ENCODE measurements at places on chromosomes 7 and 10.

DNA sequence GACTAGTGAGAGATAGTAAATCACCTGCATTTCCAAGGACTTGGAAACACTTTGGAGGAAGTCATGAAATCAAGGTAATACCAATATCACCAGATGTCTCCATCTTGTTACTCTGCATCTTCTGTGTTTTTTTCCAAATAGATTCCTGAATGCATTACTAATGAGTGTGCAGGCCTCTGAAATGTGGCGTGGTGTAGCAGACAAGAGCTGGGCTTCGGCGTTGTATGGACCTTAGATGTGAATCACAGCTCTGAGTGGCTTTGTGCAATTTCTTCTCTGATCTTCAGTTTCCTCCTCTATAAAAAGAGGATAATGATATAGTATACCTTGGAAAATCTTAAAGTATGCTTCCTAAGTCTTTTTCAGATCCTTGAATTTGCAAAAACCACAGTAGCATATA is 9.6 kb upstream of the MYPN start:
- no peak for DNase-seq

- no peak for DNase-seq
Observed at GRCh38 chr10:27717224-27717623, 28.4 kb downstream of the MKX start.

DNA sequence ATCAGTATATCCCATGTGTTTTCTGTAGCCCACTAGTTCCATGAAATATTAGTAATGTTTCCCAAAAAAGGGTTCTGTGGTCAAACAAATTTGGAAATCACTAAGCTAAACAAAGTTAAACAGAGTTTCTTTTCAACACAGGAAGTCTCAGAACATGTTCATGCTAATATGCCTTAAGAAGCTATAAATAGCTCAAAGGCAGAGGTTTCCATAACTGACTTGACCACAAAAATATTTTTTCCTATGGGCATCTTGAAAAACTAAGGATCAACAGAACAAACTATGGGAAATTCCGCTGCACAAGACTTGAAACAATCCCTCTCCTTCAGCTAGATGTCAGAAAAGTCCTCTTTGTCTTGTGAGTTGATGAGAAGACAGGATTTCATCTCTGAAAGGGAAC is 59.7 kb downstream of the SEM1 start:
- DNase-seq, result no peak

GRCh38 chr10:3105166-3105565 is 37.8 kb downstream of the PFKP start:
- no peak for DNase-seq

DNA sequence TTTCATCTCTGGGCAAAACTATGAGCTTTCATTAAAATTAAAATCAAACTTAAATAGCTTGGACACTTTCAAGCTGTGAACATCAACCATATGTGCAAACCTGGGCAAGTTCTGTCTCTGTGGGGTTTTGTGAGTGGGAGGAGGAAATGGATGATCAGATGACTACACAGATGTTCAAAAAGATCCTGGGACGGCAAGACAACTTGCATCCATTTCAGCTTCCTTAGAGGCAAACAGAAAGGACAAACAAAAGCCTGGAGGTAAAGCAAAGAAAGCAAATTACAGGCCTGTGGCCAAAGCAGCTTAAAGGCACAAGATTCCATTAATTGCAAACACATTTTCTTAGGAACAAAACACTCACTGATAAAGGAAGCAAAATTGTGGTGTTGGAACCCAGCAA is 222.2 kb downstream of the NEBL start:
- DNase-seq, result no peak

GRCh38 chr10:124176349-124177179 is 83.2 kb upstream of the CHST15 start:
- DNase-seq, result no peak

- no peak for DNase-seq
Observed at GRCh38 chr7:137948083-137948844, 53.6 kb downstream of the CREB3L2 start.

GRCh38 chr7:2242541-2243429 is 759 bp downstream of the NUDT1 start:
- no peak for DNase-seq

DNA sequence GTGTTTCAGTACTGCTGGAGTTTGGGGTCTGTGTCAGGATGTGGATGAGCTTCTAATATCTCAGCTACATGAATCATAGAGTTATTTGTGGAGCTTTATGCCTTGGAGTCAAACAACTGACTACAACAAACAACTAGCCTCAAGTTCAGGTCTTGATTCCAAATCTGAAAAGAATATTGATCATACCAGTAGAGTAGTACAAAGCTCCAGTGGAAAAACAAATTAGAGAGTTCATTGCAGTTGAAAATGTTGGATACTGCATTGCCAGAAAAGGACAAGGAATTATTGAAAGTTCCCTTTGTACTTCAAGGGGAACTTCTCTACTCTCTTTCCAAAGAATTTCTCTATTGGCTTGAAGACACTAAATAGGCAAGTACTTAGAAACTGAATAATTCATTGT is 117.6 kb upstream of the CTTNBP2 start:
- no peak for DNase-seq

DNA sequence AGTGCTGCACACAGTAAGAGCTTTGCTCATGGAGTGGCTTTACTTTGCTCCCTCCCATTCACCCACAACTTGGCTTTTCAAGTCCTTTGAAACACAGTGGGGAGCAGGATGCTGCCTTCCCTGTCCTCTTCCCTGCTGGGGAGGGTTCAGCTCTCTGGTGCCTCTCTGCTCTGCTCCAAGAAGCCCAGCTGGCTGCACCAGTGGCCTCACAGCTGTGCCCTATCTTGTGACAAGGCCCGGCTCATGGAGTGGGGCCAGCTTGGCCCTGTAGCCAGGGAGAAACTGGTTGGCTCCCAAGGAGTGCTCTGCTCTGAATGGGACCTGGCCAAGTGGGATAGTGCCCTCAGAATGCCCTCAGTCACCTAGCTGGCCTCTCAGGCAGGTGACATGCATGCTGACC is 212.3 kb upstream of the ZMIZ1 start:
- DNase-seq, result no peak

GRCh38 chr10:115355162-115355760 is 262.1 kb downstream of the ATRNL1 start:
- no peak for DNase-seq

GRCh38 chr7:26574476-26574875 is 282.8 kb downstream of the SNX10 start:
- DNase-seq, result no peak

DNA sequence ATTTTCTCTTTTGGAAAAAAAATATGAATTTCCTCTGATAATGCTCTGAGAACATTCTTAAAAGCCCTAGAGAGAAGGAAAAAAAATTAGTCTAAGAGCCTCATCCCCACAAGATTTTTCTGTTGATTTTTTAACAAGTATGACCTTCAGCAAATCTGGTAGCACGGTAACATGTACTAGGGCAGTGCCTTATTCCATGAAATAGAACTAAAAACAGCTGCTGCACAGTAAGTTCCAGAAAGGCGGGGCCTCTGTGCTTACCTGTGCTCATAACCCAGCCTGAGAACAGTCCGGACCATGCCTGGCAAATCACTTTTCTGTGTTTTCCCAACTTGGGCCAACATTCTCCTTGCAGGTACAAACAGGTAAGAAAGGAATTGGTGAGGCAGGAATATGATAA is 519.1 kb upstream of the AKR1E2 start:
- no peak for DNase-seq

- DNase-seq, result no peak
Observed at GRCh38 chr10:95325863-95326262, 35.1 kb upstream of the PDLIM1 start.

DNA sequence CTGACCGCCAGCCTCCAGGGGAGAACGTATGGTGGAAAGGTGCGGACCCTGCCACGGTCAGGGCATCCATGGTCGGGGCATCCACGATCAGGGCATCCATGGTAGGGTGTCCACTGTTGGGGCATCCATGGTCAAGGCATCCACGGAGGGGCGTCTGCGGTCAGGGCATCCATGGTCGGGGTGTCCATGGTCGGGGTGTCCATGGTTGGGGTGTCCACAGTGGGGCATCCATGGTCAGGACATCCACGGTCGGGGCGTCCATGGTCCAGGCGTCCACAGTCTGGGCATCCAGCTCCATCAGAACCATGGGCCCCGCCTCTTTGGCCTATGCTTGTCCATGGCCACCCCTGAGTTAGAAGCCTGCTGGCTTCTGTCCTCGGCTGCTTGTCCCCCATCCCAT is 148.1 kb downstream of the ADARB2 start:
- no peak for DNase-seq

- DNase-seq, result no peak
Observed at GRCh38 chr10:69892406-69892805, 90.7 kb downstream of the COL13A1 start.

DNA sequence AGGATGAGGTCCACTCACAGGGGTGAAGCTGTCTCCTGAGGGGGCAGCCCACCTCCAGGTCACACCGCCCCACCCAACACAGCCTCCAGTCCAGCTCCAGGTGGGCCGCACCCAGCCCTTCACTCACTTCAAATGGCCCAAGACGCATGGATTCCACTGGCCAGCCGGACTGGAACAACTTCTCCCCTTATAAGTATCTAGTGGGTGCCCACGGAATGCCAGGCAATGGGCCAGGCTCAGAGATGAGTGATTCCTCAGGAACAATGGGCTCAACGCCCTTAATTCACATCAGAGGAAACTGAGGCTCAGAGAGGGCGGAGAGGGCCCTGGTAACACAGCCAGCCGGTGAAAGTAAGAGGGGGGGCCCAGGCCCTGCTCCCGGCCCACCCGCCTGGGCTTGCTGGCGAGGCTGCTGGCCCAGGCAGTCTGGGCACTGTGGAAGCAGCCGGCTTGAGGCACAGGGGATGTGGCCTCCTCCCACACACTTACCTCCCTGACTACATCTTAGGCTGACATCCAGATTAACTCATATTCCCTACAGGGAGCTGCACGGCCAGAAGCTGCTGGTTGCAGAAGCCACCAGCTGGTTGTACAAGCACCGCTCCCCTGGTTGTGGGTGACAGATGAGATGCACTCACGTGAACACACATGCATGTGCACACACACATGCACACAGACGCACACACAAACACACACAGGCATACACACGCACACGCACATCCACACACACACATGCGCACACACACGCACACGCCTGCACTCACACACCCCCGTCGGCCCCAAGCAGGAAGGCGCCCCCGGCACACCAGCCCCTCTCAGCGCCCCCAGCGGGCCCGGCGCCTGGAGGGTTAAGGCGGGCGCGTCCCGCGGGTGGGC is 1.0 kb upstream of the FAM20C start:
- no peak for DNase-seq

GRCh38 chr10:110009736-110010475 is 2.1 kb downstream of the ADD3 start:
- DNase-seq, result peak; percentile 25

- no peak for DNase-seq
Observed at GRCh38 chr7:40219917-40220316, 85.1 kb downstream of the SUGCT start.

DNA sequence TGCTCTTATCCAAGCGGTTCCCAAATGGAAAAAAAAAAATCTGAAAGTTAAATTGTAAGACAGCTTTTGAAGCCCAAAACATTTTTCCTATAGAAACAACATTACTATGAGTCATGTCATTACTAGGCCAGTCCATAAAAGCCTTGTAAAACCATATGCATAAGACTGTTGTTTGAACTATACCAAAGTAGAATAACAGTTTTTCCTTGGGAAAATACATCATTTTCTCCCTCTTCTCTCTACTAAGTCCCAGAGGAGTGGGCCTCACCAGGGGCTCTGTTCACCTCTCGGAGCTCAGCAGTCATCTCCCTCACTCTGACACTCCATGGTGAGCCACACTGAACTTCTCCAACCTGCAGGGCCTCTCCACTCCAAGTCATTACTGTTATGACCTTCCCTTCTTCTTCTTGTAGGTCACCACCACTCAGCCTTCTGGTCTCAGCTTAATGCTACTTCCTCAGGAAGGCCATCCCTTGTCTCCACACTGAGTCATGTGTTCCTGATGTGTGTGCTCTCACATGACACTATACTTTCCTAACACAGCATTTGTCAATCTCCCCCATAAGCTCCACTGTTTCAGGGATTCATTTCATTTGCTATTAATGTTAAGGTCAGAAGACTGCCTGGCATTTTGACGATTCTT is 32.5 kb downstream of the ZNF438 start:
- DNase-seq, result no peak

GRCh38 chr7:157684909-157685429 is 348.2 kb downstream of the DNAJB6 start:
- no peak for DNase-seq

DNA sequence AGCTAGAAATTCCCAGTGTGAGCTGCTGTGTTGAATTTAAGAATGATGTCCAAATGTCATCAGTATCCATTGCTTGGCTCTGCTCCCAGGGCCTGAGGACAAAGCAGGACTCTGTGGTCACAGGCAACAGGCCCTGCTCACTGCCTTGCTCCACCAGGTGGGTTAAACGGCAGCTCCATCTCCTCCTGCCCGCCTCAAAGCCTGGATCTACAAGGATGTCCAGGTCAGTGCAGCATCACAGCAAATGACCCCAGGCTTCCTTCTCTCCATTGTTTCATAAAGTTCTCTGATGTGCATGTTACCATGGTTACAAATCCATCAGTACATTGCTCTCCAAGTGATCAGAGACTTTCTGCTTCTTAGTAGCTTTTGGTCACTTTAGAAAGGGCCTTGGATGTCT is 322.0 kb upstream of the ZNF32 start:
- DNase-seq, result no peak

- no peak for DNase-seq
Observed at GRCh38 chr10:101287997-101288635, 58.9 kb upstream of the LBX1 start.
